ENCODE measurements at places on chromosomes 16 and 17.

GRCh38 chr17:59161477-59161876, 5.9 kb downstream of the PRR11 start:
- DNase-seq = no peak

DNA sequence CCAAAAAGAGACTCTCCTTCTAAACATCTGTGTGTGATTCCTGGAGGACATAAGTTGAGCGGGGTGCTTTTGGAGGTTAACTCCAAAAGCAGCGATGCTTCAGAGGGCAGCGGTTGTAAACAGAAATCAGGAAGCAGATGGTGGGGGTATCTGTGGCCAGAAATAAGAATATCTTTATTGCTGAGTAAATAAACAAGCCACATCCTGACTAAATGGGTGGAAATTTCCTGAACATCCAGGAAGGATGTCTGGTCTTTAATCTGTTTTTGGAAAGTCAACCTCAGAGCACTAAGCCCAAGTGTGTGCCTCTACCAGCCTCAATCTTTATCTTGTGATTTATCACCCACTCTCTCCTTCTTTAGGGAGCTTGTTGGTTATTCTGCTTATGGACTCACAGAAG, 123.3 kb downstream of the CDH13 start:
- DNase-seq = no peak

DNA sequence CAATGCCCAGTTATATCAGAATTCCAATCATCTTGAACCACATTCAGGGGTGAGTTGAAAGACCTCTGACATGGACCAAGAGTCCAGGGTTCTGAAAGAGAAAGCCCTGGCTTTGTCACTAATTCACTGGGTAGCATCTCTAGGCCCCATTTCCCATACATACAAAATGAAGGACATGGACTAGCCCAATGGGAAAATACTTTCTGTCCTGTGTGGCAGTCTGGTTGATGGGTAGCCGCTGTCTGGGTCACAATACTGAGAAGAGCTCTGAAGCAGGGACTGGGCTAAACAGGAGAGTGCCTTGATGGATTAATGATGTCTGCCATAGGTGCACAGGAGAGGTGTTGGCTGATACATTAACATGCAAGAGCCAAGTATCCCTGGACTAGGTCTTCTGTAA, 214.3 kb downstream of the RAB11FIP4 start:
- DNase-seq = no peak

- no peak for DNase-seq
Observed at GRCh38 chr17:34588266-34588665, 8.9 kb downstream of the TMEM132E start.

DNA sequence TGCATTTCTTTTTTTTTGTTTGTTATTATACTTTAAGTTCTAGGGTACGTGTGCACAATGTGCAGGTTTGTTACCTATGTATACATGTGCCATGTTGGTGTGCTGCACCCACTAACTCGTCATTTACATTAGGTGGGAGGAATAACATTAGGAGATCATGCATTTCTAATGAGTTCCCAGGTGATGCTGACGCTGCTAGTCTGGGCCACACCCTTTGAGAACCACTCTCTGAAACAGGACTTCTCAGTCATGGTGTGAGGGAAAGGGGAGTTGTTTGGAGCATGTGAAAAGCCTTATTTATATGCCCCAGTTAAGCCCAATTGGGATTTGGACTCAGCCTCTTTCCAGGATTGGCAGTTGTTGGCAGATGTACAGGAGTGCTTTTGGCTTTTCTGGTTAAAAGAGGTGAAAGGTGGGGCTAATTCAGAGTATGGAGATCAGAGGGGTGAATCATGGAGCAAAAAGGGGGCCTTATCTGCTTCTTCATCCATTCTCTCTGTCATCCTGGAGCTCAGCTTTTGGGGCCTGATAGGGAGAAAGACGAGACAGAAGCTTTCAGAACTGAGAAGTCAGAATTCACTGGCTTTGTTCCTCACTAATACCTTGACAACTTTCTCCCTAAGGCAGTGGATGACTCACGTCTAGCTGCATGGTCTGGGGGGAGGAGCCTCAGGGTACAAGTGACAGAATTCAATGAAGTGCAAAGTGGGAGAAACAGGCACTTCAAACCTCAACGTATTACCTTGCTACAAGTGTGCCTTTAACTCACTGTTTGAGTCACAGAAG, 180.0 kb upstream of the CACNG3 start:
- no peak for DNase-seq

DNA sequence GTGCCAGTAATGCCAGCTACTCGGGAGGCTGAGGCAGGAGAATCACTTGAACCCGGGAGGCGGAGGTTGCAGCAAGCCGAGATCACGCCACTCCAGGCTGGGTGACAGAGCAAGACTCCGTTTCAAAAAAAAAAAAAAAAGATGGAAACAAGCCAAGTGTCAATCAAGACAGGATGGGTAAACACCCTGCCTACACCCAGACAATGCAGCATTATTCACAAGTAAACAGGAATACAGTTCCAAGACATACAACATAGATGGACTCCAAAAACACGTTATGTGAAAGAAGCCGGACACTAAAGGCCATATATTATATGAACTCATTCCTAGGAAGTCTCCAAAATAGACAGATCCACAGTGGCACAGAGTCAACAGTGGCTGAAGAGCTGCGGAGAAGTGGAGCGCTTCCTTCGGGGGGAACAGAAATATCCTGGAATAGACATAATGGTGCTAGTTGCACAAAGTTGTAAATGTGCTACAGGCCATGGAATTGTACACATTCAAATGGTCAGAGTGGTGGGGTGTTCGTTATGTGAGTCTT, 33.9 kb downstream of the ANKRD11 start:
- no peak for DNase-seq

GRCh38 chr17:27975146-27976011, 67.1 kb upstream of the NLK start:
- DNase-seq = no peak
